ENCODE measurements at places on chromosomes 5 and 9.

DNA sequence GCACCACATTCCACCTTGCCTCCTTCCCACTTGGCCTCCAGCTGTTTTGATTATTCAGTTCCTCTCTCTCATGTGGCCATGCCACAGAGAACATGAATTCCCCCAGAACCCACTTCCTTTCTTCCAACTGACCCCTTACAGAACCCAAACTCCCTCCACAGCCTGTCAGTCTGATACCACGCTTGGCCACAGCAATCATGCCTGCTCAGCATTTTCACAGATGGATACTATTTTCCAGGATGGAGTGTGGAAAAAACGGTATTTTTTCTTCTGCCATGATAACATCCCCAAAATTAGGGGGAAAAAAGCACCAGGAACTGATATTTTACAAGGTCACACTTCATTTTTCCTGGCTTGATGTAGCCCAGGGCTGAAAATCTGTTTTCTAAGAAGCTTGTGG, 34.9 kb upstream of the SLIT3 start:
- no peak for DNase-seq

- no peak for DNase-seq
Measured at GRCh38 chr5:83972236-83972635, 251.6 kb upstream of the HAPLN1 start.

DNA sequence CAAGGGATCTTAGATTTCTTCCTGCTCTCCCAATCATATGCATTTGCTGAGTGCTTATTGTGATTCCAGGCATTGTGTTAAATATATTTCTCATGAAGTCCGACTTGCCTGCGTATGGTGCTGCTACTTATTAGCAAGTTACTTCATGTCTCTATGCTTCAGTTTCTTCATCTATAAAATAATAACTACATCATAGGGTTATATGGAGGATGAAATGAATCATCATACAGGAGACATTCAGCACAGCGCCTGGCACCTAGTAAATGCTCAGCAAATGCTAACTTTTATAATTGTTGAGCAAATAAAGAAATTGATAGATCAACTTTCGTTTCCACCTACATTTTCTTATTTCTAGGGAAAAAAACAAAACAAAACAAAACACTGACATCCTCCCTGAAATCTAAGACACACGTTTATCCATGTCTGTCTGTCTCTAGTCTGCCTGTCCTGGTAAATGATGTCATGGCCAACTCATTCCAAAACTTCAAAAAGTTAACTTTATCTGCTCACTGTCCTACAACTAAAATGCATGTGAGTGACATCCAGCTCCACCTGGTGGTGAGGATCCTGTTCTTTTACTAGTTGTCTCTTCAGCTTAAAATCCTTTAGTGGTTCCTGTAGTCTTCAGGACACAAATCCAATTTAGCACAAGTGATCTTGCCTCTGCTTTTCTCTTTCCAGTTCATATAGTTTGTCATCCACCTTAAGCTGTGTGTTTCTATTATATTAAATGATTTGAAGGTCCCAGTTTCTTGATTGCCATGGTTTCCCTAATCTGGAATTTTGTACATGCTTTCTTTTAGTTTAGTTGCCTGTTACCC, 27.7 kb downstream of the PPP3R2 start:
- no peak for DNase-seq

- DNase-seq, result no peak
Measured at GRCh38 chr5:164071671-164072070, 566.3 kb downstream of the MAT2B start.

- no peak for DNase-seq
Measured at GRCh38 chr5:166436872-166437271, 1854.6 kb upstream of the WWC1 start.

DNA sequence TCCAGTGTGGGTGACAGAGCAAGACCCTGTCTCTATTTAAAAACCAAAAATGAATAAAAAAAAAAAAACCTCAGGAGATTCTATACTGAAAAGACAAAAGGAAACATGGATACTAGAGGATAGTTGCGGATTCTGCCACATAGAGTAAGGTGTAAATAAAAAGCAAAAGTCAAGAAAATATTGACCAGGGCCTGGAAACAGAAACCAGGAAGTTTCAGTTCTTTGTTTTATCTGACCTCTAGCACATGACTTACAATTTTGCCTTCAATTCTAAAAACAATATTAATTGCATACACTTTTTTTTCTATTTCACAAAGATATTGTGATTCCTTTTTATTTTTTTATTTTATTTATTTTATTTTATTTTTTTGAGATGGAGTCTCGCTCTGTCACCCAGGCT, 96.2 kb upstream of the NMUR2 start:
- DNase-seq, result no peak

DNA sequence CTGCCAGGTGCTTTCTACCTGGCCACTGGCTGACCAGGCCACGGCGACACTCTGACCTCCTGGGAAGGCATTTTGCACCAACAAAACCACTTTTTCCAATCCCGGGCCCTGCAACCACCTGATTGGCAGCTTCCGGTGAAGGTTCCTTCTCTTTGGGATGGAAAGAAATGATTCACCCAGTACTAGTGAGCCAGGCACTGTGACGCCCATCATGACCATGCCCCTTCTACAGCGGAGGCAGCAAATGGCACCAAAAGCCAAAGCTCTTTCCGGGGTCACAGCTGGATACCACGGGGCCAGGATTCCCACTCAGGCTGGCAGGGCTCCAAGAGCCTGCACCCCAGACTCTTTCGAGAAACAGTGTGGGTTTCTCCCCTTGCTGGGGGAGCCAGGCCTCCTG, 4.7 kb downstream of the NOTCH1 start:
- no peak for DNase-seq

DNA sequence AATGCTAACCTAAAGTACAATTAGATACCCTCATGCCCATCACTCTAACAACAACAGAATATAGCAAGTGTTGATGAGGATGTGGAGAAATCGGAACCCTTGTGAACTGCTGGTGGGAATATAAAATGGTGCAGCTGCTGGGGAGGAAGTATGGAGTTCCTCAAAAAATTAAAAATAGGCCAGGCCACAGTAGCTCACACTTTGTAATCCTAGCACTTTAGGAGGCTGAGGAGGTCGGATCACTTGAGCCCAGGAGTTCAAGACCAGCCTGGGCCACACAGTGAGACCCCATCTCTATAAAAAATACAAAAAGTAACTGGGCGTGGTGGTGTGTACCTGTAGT, 18.0 kb upstream of the MRNIP start:
- no peak for DNase-seq

DNA sequence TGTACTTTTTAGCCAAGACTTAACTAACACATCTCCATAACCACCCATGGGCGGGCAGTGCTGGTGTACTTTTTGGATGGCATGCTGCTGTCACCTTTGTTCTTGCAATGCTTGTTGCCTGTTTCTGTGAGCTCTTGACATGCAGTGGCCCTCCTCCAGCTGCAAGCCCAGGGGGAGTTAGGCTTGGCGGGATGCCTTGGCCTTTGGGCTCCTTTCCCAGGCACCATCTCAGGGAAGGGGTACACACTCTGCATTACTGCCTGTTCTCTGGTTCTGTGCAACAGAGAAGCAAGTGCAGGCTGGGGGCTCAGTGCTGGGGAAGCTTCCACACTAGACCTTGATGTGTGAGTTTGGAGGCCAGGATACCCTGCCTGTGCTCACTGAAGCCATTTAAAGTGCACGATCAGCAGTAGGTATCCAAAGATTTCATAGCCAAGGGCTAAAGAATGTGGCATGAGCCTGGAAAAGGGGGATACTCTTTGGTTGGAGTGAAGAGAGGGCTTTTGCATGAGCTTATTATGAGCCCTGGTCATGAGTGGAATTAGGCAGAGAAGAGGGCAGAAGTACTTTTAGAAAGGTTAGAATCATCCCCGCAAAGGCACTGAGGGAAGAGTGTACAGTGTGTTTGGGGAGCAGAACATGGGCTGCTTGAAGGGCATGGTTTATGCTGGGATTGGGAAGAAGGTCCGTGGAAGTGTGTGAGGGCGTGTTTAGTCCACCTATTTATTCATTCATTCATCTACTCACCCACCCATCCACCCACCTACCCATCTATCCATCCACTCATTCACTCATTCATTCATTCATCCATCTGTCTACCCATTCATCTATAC, 22.5 kb downstream of the PSAT1 start:
- DNase-seq, result no peak

- no peak for DNase-seq
Measured at GRCh38 chr9:70420441-70421271, 6.2 kb upstream of the KLF9 start.

DNA sequence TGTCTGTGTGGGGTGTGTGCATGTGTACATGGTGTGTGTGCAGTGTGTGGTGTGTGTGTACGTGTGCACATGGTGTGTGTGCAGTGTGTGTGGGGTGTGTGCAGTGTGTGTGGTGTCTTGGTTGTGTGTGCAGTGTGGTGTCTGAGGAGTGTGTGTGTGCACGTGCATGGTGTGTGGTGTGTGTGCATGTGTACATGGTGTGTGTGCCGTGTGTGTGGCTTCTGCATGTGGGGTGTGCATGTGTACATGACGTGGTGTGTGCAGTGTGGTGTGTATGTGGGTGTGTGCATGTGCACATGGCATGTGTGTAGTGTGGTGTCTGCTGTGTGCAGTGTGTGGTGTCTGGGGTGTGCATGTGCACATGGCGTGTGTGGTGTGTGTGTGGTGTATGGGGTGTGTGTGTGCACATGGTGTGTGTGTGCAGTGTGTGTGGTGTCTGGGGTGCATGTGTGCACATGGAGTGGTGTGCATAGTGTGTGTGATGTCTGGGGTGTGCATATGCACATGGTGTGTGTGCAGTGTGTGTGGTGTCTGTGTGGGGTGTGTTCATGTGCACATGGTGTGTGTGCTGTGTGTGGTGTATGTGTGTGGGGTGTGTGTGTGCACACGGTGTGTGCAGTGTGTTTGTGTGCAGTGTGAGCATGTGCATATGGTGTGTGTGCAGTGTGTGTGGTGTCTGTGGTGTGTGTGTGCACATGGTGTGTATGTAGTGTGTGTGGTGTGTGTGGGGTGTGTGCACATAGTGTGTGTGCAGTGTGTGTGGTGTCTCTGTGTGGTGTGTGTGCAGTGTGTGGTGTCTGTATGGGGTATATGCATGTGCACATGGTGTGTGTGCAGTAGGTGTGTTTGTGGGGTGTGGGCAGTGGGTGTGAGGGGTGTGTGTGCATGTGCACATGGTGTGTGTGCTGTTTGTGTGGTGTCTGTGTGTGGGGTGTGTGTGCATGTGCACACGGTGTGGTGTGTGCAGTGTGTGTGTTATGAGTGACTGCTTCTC, 40.6 kb upstream of the ZNG1F start:
- peak; percentile 29 for DNase-seq

- no peak for DNase-seq
Measured at GRCh38 chr5:6573651-6574101, 59.2 kb downstream of the NSUN2 start.

DNA sequence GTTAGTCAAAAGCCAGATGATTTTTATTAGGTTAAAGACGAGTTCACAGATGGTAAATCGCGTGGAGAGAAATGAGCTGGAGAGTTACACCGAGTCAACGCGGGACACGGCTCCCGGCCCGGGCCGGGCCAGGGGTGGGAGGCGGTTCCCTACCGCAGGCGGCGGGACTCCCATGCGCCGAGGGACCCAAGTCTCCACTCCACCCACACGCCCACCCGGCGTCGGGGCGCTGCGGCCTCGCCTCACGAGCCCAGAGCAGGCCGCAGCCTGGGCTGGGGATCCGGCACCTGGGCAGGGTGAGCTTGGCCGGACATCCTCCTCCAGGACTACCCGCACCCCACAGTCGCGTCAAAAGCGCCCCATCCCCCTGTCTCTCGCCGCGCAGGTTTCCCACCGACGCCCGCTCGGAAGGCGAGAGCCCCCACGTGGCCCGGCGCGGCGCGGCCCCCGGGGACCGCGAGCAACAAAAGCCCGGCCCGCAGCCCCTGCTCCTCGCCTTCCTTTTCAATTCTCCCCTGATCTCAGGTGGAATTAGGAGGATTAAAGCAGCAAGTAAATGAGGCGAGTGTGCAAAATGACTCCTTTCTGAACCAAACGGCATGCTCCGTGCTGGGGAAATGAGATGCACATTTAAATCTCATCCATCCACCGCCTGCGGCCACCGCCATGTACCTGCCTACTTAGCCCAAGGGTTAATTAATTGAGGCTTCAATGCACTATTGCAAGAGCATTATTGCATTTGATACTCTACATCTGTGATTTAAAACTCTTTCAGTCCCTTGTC, 196.5 kb upstream of the TBCA start:
- no peak for DNase-seq

- DNase-seq, result no peak
Measured at GRCh38 chr5:140627972-140628371, 5.0 kb downstream of the CD14 start.

GRCh38 chr5:107771926-107772325, 101.2 kb upstream of the EFNA5 start:
- DNase-seq, result no peak

DNA sequence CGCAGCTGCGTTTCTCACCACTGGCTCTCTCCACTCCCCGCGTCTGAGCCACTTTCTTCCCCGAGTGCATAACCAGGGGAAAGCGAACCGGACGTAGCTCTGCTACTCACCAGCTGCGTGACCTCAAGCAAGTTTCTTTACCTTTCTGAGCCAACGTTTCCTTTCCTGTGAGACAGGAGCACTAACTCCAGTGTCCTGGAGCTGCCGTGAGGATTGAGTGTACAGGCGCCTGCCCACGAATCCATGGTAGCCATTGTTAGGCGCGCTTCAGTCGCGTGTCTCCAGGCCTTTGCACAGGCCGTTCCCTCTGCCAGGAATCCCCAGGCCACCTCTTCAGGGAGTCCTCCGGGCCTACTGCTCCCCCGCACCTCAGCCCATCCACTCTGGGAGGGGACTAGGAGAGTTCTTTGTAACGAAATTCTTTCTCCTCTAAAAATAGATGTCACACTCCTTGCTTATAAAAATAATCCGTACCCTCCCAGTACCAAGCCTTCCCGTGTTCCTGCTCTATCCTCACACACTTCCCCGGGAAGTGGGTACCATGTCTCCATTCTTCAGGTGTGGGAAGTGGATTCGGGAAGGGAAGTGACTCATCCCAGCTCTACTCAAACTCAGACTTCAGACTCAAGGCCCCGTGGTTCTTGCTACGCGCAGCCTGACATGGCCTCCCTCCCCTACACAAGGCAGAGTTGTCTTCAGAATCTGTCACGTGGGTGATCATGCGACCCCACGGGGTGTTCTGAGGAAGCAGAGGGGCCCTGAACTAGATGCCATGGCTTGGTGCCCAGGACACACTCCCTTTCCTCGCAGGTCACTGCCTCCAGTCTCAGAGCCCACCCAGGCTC, 16.1 kb upstream of the CRB2 start:
- peak; percentile 26 for DNase-seq

DNA sequence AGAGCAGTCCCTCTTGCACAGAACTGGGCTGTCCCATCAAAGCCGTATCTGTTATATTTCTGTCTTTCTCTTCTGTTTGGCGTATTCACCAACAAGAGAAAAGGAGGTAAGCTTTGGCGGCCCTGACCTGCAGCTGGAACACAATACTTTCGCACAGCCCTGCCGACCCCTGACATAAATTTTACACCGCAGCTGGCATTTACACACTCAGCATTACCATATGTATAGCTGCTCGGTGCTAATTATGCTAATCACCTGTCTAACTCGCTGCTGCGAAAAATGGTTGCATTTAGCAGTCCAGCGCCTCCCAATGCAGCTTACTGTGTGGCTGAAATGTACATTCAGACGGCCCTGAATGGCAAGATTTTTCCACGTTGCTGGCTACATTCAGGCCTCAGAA, 20.8 kb downstream of the PTCH1 start:
- no peak for DNase-seq

All from T-helper 2 cell (primary cell).